SK-N-SH (cell line): ENCODE measurements at places on chromosomes 2 and 18.

DNA sequence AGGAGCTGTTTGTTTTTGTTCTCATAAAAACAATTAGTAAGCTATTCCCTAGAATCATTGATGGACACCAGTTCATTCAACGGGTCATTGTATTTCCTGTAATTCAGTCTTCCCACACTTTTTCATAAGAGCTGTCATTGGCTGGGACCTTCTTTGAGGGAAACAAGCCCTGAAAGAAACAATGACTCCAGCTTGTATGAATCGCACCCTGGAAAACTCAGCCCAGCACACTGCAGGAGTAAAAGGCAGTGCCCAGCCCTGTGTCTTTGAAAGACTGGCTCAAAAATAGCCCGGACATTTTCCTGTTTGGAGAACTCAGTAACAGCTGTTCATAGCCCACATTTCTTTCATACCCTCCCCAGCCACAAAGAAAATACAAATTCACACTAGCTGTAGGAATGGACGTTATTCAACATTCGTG is 81.5 kb downstream of the NCKAP5 start:
- no peak for DNase-seq

GRCh38 chr18:3623769-3624545 is 174.0 kb downstream of the TGIF1 start:
- DNase-seq = peak; percentile 70

DNA sequence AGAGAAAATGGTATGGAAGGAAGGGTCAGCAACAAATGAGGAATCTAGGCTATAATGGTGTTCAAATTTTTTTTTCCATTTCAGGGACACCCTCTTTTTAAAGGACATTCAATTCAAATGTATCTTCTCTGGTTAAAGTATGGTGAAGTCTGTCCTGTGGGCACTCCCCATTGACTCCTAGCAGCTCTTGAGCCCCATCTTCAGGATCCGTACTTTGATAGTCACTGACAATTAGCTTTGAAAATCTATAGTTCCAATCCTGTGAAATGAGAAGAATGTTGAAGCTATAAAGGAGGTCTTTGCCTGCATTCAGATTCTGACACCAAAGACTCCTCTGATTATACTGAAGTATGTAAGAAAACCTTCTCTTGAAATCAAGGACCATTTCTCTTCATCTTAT is 43.3 kb downstream of the KCNH7 start:
- DNase-seq = no peak

DNA sequence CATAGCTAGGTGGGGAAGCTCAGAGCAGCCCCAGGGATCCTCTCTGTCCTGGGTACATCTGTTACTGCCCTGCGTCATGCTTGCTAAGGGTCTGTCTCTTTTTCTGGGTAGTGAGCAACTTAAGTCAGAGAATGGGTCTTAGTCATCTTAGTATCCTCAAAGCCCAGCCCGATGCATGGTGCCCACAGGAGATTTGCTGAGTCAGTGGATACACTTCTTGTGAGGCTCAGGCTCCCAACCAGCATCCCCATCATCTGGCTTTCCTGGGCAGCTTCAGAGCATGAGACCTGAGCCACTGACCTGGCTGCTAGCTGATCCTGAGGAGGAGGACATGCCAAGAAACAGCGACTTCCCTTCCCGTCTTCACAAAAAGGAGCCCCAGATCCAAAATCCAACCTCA is 10.0 kb downstream of the FOXI3 start:
- no peak for DNase-seq

GRCh38 chr2:15494877-15495276 is 66.3 kb downstream of the NBAS start:
- no peak for DNase-seq

DNA sequence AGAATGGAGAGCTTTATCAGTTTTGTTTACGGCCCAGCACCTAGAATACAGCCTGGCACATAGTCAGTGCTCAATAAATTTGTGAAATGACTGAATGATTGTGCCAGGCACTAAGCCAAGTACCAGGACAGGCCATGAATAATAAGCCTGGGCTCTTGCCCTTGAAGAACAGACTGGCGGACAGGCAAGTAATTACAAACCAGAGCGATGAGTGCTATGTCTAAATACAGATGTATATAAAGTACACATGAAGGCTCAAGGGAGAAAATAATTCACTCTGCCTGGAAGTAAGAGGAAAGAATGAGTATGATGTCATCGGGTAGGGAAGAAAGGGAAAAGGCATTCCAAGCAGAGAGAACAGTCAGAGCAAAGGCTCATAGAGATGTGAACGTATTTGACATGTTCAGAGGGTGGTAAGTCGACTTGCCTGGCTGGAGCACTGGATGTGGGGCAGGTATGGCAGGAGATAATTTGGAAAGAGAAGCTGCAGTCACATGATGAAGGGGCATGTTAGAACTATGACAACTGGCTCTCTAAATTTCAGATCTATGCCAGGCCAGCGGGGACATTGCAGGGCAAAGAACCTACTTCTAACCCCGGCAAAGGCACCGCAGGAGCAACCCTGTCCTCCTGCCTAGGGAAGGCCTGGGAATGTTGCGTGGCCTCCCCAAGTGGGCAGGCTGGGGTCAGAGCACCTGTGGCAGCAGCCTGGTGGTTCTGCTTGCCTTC is 119.1 kb upstream of the STPG4 start:
- no peak for DNase-seq

DNA sequence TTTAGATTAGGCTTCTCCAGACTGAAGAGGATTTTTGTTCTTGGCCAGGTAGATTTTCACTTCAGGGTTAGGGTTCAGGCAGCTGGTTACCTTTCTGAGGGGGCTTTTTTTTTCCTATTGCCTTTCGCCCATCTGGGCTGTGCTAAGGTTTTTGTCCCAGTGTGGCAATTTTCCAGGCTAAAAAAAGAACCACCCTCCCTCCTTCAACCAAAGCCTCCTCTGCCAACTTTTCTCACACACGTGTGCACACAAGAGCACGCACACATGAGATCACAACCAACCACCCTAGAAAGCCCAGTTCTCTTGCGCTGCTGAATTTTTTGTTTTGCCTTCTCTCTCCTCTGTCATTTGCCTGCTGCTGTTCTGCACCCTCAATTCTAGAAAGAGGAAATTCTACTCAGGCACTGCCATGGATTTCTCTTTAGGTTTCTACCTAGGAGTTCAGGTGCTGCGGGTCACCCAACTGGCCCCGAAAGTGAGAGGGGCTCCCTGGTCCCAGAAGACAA is 8.5 kb upstream of the CXCR4 start:
- DNase-seq = no peak

- no peak for DNase-seq
Measured at GRCh38 chr18:41144441-41144840, 810.6 kb upstream of the PIK3C3 start.

DNA sequence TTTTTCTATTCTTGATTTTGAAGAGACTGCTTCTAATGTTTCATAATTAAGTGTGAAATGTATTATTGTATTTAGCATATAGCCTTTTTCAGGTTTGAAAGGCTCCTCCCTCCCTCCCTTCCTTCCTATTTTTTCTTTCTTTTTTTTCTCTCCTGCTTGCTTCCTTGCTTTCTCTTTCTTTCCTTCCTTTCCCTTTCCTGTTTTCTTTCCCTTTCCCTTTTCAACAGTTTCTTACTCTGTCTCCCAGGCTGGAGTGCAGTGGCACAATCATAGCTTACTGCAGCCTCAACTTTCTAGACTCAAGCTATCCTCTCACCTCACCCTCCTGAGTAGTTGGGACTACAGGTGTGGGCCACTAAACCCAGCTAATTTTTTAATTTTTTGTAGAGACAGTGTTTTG is 44.6 kb downstream of the RMDN2 start:
- no peak for DNase-seq

DNA sequence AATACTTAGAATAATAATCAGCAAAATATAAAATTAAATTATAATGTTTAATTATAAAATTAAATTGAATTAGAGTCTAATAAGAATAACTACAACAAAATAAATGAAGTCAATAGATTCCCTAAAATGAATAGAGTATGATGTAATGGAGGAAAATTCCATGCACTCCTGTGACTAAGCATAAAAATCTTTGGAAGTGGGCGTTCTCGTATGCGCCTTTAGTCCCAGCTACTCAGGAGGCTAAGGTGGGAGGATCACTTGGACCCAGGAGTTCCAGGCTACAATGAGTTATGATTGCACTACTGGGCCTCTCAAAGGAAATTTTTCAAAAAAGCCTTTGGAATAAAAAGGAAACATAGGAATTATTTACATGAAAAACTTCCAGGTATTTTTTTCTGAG is 955.4 kb upstream of the POU3F3 start:
- no peak for DNase-seq

DNA sequence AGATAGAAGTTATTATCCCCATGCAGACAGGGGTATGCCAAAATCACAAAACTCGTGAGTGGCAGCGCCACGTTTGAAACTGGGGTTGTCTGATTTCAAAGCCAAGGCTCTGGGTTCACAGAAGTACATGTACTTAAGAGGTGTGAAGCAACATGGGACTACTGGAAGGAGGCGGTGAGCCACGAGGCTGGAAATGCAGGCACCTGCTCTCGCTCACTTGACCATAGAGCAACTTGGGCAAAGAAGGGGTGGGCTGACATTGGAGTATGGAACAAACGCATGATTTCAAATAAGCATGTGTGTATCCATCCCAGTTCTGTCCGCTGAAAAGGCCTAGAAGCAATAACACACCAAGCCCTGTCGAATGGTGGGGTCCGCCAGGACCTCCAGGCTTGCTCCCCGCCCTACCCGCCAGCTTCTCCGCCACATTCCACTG is 593 bp upstream of the ACTR2 start:
- DNase-seq = no peak

GRCh38 chr2:46229134-46230063 is 67.8 kb upstream of the EPAS1 start:
- no peak for DNase-seq

DNA sequence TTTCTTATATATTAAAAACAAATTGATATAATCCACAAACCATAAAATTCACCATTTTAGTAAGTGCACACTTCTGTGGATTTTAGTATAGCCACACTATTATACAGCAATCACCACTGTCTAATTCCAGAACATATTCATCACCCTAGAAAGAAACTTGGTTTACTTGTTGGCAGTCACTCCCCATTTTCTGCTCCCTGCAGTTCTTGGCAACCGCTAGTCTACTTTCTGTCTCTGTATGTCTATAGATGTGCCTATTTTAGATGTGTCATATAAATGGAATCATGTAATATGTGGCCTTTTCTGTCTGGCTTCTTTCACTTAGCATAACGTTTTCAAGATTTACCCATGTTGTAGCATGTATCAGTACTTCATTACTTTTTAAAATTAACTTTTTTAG is 5.7 kb downstream of the CKAP2L start:
- DNase-seq = no peak

GRCh38 chr2:110157153-110157793 is 41.7 kb upstream of the MALL start:
- peak; percentile 48 for DNase-seq

DNA sequence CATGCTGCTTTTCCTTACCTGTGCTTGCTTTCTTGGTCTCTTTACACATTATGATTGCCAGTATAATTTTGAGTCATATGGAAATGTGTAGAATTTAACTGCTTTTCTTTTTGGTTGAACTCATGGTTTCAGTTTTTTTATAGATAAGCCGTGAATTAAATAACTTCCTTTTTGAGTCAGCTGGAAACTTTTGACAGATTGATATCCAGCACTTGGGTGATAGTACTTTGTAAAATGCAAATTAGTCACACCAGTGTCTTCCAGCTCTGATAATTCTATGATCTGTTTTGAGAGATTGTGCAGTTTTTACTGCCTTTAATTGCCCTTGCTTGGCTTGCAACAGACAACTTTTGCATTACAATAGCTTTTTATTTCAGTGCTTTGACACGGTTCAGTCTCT is 86.4 kb downstream of the NCOA1 start:
- no peak for DNase-seq

DNA sequence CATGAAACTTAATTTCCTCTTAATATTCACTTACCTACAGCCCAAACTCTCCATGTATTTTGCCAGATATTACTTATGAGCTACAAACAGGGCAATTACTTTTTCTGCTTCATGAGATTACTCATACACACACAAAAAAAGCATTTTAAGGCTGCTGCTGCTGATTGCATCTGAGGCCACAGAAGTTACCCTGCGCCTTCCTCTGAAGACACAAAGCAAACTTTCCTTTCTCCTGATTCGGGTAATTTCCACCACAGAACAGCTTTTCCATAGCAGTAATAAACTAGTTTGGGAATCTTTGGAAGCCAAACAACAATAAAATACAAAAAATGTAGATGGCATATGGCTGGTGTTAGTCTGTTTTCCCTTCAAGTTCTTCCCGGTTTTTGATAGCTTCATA is 6.2 kb downstream of the TTC32 start:
- no peak for DNase-seq

DNA sequence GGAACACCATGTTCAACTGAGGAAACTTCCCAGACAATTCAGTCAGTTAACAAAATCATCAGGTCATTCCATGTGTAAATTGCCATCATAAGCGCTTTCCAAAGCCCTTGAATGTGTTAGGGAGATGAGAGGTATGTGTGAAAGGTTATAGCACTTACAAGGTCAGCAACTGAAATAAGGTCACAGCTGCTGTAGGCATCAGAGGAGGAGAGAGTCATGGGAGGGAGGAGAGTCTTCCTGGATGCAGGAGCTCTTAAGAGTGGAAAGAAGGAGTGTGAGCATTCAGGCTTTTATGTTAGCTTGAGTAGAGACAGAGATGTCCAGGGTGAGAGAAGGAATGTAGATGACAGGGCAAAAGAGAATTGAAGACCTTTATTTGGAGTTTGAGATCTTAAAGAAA is 67.0 kb downstream of the CAB39 start:
- DNase-seq = no peak

DNA sequence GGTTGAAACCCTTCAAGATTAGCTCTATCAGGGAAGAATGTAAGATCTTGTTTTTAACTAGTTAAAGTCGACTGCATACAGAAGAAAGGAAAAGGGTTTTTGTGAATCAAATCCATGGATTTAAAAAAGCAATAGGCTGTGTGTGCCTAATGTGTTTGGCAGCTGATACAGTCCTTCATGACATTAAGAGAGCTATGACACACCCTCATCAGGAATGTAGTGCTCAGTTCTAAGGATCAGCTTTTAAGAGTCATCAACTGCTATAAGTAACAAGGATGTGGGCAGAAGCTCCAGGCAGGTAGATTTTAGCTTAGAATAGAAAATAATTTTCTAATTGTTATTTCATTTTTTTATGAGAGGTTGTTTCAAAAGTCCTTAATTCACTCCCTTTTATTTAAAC is 52.9 kb downstream of the PPP1R1C start:
- no peak for DNase-seq

DNA sequence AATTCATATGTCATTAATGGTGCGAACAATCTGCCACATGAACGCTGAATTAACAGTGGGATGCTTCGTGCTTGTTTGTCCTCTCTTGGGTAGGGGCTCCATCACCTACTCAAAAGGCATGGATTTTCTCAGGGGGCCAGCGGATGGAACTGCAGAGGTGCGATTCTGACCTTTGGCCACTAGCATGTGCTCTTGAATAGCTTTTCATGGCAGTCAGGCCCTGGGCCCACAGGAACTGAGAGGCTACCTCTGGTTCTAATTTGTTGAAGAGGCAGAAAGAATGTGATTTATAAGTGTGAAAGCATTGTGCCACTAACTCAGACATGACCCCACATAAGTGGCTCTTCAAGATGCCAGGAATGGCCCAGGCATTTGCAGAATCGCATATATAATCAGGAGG is 283.2 kb downstream of the INSIG2 start:
- peak; percentile 31 for DNase-seq
